Stimulated activated CD8-positive, alpha-beta memory T cell treated with anti-CD3 and anti-CD28 coated beads, Interleukin-2, amount 100 ng/mL, for 48 hours (primary cell): ENCODE measurements at places on chromosomes 7 and 10.

DNA sequence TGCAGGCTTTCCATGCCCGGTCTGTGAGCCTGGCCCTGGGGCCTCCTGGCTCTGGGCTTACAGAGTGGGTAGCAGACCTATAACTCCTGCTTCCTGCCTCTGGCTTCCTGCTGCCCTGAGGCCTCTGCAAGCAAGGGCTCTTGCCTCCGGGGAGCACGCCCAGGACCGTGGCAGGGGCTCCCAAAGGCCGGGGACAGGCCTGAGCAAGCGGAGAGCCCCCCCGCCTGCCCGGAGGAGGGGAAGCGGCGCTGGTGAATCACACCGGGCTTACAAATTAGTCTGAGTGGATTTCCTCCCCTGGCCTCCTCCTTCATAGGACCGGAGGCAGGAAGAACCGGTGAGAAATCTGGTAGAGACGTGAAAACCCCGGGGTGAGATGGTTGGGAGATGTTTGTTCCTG lies 1.5 kb upstream of the MYL10 start:
- DNase-seq, result no peak

GRCh38 chr10:35889971-35890675 lies 248.0 kb upstream of the FZD8 start:
- DNase-seq, result no peak

DNA sequence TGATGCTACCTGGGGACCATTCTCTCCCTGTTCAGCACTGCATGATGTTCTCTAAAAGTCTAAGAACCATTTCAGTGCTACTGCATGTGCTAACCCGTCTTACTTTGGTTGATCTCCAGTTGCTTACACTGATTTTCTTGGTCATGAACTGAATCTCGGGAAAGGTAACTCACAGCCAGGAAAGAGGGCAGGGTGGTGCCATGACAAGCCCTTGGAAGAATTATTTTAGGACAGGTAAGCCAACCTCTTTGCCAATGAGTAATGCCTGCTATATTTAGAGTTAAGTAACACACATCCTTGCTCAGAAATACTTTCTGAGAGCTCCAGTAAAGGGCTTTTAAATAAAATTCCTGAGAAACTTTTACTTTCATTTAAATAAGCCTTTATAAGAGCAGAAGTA lies 126.7 kb downstream of the ARL4A start:
- DNase-seq, result no peak

DNA sequence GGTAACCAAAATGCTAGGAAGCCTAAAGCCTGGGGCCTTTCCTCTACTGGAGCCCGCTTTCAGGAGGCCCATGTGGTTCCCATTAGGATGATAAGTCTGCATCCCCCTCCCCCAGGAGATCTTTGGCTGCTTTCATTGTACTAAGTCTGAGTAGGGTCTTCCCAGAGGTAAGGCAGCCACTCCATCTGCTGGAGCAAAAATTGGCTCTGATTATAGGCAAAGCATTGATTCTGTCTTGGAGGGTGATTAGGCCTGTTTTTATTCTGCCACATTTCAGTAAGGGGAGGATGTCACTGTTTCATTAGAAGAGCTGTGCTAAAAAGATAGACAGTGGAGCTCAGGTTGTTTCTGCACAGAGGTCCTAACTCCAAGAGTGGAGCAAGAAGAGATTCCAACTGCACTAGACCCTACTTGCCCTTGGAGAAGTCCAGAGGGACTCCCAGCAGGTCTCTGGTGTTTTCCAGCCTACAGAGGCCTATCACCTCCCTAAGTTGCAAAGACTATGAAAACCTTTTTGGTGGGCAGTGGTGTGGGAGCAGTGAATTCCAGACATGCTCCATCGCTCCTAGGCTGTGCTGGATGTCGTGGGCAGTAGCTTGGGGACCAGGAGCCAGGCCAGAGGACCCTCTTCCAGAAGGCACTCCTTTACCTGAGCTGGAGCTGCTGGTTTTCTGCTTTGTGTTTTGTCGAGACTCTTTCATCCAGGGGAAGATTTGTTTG lies 7.1 kb upstream of the HOXA2 start:
- no peak for DNase-seq

GRCh38 chr7:129778770-129779601 lies 167.5 kb downstream of the NRF1 start:
- no peak for DNase-seq
